ENCODE measurements at places on chromosomes 5 and 9. TPM values are rescaled to one million over a fixed set of nuclear protein-coding genes. Genes with fewer than 3 reads are reported as not detected.

Gene SLC36A3
- polyA plus RNA-seq = not detected

Gene PIK3R1
- 18.0 TPM for polyA plus RNA-seq

Gene GPR150
- not detected for polyA plus RNA-seq

Gene ADAMTS2
- polyA plus RNA-seq = not detected

Gene PCDHGC4
- 0.22 TPM for polyA plus RNA-seq

All from Purkinje cell (primary cell).